ENCODE measurements at places on chromosomes 1 and 21.

- no peak for DNase-seq
These were observed 96.6 kb downstream of the FGGY start for GRCh38 chr1:59393211-59394180.

DNA sequence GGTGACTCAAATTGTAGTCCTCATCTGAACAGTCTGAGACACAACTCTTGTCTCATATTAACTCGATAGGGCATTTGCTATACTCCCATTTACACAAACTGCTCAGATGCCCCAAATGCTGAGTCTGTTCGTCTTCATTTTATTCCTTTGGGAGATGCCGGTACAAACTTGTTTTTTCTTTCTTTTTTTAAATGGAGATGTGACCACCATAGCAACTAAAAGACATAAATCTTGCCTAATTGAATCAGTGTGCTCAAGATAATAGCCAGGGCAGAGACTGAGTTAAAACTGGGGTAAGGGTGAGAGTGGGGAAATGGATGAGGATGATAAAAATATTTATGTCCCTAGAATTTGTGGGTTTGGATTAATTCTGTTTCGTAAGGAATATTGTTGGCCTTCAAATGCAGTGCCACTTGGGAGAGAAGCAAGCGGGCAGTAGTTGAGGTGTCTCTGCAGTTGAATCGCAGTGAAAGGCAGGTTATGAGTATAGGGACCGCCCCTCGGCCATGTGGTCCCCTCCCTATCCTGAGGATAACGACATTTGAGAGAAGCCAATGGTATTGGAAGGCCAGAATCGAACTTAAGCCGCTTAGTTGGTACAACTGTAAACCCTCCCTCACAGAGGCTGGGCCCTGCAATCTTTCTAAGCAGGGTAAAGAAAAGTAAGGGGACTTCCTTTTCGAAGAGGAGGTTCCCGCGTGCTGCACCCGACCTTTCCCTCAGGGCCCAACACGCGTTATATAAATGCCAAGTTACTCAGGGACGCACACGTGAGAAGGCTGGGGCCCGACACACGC is 859 bp upstream of the LRRC8B start:
- DNase-seq, result peak; percentile 64

DNA sequence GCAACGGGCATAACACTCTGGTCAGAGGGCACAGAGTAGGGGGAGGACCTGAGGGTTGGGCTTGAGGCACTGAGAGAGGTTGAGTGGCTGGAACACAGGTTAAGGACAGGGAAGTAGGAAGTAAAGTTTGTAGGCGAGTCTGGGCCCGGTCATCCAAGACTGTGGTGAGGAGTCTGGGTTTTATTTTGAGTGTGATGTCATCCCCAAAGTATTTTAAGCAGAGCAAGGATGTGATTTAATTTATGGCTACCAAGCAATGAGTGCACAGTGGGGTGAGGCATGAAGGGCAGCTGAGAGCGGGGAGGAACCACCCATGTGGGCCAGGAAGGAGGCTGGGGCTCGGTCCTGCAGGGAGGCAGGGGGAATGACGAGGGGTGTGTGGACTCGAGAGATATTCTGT is 11.2 kb upstream of the VWA5B1 start:
- DNase-seq, result no peak

- no peak for DNase-seq
These were observed 21.7 kb downstream of the CACNA1S start for GRCh38 chr1:201090541-201090940.

GRCh38 chr1:115134231-115134630 is 44.9 kb upstream of the TSPAN2 start:
- DNase-seq, result no peak

- DNase-seq, result no peak
These were observed 2.9 kb downstream of the TENT5C start for GRCh38 chr1:117608758-117609157.

- no peak for DNase-seq
These were observed 127.4 kb upstream of the HMGB4 start for GRCh38 chr1:33736496-33736895.

DNA sequence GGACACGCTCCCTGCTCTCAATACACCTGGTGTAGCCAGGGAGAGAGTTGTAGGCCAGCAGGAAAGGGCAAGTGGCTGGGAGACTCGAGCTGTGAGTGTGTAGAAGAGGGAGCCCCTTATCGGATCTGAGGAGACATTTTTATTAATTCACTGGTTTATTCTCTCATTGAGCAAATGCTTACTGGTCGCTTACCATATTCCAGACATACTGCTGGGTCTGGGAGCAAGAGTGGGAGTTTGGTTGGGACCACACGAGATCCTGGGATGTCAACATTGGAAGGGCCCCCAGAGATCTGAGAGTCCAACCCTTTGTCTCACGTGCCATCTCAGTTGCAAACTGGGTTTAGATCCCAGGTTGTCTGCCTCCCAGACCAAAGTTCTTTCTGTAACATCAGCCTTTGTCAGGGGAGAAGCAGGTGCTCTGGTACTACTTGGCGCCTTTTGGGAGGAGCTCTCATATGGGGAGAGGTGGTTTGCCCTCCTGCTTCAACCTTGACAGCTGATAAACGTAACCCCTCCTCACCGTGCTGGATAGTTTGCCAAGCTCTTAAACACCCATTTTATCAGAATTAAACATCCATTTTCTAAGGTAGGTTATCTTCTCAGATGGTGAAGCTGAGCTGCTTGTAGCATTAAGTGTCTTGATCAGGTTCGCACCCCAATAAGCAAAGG is 742 bp downstream of the TMEM222 start:
- no peak for DNase-seq

DNA sequence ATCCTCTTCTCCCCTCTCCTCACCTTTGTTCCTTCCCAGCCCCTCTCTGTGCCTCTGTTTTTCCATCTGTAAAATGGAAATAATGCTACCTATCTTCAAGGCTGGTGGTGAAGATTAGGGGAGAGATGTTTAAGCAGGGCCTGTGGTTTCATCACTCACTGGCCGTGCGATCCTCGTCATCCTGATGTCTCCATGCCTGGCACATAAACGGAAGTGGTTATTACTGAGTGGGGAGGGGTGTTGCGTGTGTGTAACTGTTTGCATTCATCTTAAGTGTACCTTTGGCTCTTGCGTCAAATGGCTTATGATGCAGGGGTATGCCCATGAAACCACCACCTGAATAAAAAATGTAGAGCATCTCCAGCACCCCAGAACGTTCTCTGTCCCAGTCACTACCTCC is 17.2 kb upstream of the C1QA start:
- DNase-seq, result no peak

DNA sequence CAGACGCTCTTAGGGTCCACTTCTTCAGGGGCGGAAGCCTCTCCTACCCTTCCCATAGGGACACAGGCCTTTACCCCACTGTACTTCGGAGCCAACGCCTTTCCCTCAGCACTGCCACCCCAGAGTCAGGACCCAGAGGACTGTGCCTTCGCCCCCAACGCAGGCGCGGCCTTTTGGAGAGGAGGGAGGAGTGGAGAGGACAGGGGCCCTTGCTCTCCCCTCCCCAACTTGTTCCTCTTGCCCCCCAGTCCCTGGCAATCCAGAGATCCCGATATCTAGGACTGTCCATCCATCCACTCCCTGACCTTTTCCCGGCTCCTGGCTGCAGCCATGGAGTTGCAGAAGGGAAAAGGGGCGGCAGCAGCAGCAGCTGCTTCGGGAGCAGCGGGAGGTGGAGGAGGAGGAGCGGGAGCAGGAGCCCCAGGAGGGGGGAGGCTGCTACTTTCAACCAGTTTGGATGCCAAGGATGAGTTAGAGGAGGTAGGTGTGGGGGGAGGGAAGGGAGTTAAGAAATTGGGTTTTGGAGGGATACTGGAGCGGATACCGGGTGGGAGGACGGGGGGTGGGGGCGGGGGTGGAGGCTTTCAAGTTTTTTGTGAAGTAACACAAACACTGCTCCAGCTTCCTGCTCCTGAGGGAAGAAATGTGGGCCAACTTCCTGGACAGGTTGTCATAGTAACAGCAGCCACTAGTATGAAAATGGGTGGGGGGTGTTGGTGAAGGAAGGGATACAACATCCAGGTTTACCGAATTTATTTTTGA is 636 bp downstream of the INTS3 start:
- no peak for DNase-seq

GRCh38 chr1:89945852-89946476 is 48.9 kb upstream of the ZNF326 start:
- no peak for DNase-seq

- DNase-seq, result no peak
These were observed 9.9 kb upstream of the NADK start for GRCh38 chr1:1788136-1788535.

DNA sequence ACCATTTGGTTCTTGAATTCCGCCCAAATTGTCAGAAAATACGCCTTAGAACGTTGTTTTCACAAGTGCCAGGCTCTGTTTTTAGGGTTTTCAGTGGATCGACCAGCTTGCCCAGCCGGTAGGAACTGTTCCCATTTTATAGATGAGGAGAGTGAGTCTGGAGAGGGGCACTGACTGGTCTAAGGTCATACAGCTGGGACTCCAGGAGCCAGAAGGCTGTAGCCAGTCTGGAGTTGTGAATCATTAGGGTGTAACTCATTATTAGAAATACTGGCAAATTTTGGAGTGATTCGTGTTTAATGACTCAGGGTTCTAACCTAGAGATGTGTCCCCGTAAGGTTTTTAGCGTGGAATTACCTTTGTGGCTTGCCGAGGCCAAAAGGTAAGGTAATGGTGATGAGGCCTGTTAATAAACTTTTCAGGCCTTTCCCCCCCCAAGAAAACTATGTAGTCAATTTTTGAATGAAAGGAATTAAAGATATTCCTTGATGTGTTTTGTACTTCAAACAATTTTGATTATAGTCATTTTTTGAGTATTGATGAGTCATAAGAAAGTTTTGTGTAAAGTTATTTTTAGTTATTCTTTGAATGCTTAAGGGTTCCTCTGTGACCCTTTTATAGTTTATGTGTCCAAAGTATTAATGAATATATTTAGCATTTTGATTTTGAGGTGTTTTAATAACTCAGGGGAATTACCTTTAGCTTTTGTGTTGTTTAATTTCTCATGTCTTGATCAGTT is 2.1 kb downstream of the DYRK1A start:
- no peak for DNase-seq

- no peak for DNase-seq
These were observed 10.1 kb upstream of the ST6GALNAC5 start for GRCh38 chr1:76857138-76857537.

- no peak for DNase-seq
These were observed 32.1 kb upstream of the CHRM3 start for GRCh38 chr1:239354231-239354630.

DNA sequence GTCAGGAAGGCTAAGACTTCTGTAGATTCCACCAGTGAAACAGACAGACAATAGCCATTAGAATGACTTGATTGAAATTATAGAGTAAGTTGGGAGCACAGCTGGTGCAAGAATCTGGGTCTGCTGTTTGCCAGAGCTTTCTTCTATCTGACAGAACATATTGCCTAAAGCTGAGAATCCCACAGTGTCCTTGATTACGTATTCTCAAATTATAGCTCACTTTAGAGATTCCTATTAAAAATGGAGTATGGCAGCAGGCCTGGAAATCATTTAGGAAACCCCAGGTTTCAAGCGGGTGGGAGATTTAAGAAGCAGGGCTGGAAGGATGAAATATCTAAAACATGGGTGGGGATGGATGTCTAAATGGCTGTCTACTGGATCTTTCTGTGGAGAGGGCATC is 639.7 kb upstream of the CXADR start:
- DNase-seq, result no peak

DNA sequence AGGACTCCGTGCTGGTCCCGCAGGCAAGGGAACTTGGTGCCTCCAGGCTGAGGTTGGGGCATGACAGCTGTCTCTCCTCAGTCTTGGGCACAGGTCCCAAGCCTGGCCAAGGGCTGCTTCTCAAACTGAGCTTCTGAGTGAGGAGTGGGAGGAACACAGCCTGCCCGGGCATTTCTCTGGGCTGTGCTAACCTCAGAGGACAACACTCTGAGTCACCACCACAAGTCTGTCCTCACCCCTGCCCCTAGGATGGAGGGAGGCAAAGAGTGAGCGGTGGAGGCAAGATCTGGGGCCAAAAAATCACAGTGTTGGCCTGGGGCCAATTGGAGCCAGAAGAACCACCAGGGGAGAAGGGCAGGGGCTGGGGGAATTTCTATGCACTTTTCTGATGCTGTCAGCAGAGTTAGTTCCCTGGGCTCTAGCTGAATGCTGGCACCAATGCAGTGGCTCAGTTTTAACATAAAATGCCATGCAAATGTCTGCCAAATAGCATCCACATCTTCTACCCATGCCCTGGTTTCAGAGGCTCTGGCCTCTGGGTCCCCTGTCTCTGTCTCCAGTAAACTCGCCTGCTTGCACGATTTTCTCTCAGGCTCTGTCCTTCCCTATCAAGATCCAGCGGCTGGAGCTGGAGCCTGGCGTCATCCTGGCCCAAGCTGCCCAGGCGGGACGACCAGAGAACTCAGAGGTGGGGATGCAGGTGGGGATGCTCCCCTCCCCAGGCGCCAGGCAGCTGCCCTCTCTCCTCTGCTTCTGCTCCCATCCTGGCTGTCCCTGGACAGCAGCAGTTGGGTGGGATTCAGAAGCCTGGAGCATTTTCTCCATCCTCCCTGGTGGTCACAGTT is 11.0 kb upstream of the CDK18 start:
- DNase-seq, result no peak

- DNase-seq, result no peak
These were observed 219.2 kb downstream of the RERE start for GRCh38 chr1:8598060-8598724.

GRCh38 chr1:47423872-47424271 is 7.8 kb downstream of the FOXE3 start:
- DNase-seq, result no peak

DNA sequence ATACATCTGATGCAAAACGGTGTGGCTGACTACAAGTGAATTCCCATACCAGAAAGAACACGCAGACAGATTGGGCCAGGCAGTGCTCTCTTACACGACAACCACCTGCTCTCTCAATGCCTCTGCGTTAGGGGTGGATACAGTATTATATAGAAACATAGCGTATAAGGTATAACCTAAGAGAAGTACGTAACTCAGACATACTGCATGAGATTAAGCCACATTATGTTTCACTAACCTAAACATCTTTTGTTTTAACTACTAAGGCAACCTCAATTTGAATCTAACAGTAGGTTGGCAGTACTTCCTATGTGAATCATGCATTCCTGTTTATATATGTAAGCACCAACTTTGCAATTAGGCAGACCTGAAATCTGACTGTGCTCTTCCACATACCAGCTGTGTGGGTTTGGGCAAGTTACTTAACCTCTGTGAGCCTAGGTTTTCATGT is 58.1 kb upstream of the COA6 start:
- DNase-seq, result no peak

DNA sequence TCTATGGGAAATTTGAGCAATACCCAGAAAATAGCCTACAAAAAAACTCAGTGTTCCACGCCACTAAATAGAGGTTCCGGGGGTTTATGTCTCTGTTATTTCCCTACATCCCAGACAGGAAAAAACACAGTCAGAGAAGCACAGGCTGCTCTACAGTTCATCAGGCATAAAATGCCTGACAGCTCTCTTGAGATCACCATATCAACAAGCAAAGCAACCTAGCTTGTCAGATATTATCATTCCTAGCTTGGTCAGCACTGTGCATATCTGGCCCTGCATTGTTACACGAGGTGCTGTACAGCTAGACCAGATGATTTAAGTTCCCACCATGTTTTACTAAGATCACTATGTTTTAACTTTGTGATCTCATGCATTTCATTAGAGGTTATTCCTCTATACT is 172.6 kb downstream of the PTPRC start:
- DNase-seq, result no peak

- DNase-seq, result no peak
These were observed 71.6 kb upstream of the RUNX1 start for GRCh38 chr21:35120631-35121180.

Measured in activated CD8-positive, alpha-beta memory T cell treated with anti-CD3 and anti-CD28 coated beads for 4 hours (primary cell).